AG09319 (cell line): ENCODE measurements at places on chromosomes 11 and 22.

- DNase-seq = no peak
Measured at GRCh38 chr11:31417357-31417756, 47.7 kb downstream of the DNAJC24 start.

DNA sequence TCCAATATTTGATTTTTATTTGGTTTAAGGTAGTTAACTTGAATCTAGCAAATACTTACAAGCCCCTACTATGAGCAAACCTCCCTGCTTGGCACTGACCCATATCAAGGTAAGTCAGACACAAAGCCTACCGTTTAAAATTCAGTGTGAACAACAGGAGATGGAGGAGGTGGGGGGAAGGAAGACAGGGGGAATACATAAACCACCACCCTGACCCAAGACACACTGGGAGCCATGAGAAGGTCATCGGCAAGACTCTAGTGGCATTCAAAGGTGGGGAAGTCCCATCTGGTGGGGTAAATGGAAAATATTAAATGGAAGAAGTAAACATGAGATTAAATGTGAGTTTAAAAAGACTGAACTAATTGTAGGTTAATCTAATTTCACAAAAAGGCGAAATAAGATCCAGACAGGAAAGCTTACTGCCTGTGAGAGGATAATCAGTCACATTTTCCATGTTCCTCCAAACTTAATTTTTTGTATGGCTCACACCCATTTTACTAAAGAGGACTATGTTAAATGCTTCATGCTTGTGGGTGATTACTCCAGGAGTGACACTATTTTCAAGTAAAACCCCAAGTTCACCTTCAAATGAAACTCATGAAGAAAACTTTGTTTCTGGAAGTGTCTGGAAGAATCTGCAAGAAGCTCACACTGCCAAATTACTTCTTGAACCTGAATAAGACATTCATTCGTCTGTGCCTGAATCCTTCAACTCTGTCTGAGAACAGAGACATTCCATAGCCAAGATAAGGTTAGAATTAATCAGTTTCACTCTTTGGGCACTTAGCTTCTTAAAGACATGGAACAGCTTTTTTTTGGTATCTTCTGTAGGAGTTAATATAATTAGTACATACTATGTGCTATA lies 51.7 kb downstream of the PITPNB start:
- no peak for DNase-seq

- no peak for DNase-seq
Measured at GRCh38 chr11:76803811-76804600, 20.9 kb downstream of the TSKU start.

DNA sequence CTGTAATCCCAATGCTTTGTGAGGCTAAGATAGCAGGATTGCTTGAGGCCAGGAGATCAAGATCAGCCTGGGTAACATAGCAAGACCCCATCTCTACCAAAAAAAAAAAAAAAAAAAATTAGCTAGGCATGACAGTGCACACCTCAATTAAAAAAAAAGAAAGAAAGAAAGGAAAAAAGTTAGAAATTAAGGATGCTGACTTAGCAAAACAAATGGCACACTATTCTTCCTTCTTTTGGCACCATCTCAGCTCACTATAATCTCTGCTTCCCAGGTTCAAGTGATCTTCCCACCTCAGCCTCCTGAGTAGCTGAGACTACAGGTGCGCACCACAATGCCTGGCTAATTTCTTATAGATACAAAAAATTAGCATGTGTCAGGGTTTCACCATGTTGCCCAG lies 33.9 kb downstream of the PC start:
- no peak for DNase-seq

- DNase-seq = no peak
Measured at GRCh38 chr11:13047884-13048283, 38.8 kb downstream of the RASSF10 start.

GRCh38 chr22:43180670-43181069 lies 6.3 kb downstream of the TTLL12 start:
- DNase-seq = no peak

GRCh38 chr11:73226297-73227006 lies 8.4 kb downstream of the P2RY2 start:
- no peak for DNase-seq

GRCh38 chr22:17484608-17485007 lies 78.7 kb upstream of the SLC25A18 start:
- DNase-seq = no peak

- DNase-seq = no peak
Measured at GRCh38 chr22:48895336-48895735, 932.3 kb downstream of the BRD1 start.

DNA sequence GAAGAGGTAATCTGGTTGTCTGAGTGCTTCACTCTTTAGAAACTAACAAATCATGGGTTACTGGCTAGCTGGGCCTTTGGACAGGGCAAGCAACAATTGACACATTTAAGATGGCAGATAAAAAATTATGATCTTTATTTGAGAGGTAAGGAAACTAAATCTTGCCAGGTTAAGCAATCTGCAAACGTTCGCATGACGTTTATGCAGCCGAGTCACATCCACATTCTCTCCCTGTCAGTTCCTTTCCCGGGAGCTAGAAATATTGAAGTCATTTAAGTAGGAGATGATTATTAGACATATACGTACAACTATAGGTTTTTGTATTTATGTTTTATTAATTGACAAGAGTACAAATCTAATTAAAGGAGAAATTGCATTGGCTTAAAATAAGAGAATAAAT lies 57.4 kb upstream of the RCN1 start:
- DNase-seq = no peak

DNA sequence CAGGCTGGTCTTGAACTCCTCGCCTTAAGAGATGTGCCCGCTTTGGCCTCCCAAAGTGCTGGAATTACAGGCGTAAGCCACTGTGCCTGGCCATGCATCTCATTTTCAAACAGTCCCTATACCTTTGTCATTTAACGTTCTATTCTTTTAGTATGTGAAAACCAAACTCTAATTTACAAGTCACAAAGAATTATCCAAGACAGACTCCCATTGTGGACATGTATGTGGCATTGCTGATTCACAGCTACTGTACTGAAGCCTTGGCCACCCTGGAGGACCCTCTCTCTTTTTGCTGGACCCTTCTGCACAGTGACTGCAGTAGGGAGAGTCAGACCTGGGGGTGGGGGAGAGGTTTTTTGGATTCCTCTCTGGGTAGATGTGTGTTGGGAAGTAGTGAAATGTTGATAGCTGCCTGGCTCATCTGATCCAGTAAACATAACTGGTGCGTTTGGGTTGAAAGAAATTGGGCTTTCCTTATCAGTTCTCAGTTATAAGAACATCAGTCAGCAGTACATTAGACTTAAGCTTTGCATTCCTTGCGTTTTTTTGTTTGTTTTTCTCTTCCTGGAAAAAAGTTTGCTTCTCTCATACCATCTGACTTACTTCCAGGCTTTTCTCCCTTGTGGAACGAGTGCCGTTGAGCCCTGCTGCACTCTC lies 65.9 kb downstream of the MED15 start:
- no peak for DNase-seq

GRCh38 chr11:3375552-3375951 lies 3.4 kb downstream of the ZNF195 start:
- DNase-seq = no peak

DNA sequence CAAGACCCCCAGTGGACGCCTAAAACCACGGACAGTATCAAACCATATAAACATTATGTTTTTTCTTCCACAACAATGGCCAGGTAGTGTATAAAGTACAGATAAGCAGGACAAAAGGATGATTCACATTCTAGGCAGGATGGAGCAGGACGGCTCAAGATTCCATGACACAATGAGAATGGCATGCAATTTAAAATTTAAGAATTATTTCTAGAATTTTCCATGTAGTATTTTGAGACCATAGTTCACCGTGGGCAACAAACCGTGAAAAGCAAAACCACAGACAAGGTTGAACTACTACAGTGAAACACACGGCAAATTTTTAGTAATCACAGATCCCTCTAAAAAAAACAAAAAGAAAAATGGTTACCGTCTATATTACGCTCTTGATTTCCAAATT lies 7.5 kb downstream of the NARS2 start:
- DNase-seq = peak; percentile 40

GRCh38 chr11:27514076-27514475 lies 7.5 kb upstream of the LIN7C start:
- DNase-seq = no peak
